ENCODE measurements at places on chromosomes 5 and 9. TPM values are rescaled to one million over a fixed set of nuclear protein-coding genes. Genes with fewer than 3 reads are reported as not detected.

ZFP37 gene
- 0.98 TPM for total RNA-seq

SLC27A6 gene
- total RNA-seq, result not detected

DDX46 gene
- 57.3 TPM for total RNA-seq

CER1 gene
- total RNA-seq, result not detected
